Amniotic epithelial cell (primary cell): ENCODE measurements at places on chromosomes 5 and 9.

- no peak for DNase-seq
These were observed 324.9 kb upstream of the IRX4 start for GRCh38 chr5:2207416-2208238.

DNA sequence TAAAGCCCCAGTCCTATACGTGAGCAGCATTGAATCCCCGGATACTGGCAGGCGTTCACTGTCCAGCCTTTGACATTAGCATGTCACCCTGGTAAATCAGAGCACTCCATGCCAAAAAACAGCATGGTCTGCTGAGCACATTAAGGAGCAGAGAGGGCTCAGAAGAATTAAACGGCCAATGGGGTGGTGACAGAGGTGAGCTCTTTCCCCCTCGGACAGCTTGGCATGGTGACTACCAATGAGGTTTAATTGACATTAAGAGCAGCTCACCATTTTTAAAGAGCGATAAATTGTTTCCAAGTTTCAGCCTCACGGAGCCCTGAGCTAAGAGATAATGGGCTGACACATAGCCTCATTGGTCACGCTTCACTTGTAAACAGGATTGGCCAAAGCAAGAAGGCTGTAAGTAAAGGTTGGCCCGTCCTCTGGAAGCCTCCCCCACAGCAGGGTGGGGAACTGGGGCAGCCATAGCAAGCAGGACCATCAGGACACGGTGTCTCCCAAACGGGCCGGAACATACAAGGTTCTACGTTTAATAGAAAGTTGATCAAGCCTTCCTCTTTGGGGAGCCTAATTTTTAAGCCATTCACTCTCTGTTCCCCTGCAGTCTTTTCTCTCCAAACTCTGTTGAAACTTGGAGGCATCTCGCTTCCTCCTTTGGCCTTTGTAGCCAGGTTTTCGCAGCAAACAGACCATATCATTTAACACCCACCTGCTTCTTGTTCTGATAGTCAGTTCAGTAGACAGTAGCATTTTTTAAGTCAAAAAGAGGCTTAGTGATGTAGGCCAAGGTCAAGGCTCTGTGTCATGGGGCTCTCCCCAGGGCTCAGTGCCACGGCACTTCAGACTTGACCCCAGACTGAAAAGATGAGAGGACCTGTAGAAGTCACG, 25.9 kb downstream of the QRFP start:
- no peak for DNase-seq

GRCh38 chr9:124414612-124415011, 630 bp downstream of the PSMB7 start:
- no peak for DNase-seq

- DNase-seq: no peak
These were observed 115.5 kb downstream of the COL23A1 start for GRCh38 chr5:178474562-178475184.

- DNase-seq: peak; percentile 73
These were observed 21.9 kb downstream of the ANKH start for GRCh38 chr5:14849516-14850294.

DNA sequence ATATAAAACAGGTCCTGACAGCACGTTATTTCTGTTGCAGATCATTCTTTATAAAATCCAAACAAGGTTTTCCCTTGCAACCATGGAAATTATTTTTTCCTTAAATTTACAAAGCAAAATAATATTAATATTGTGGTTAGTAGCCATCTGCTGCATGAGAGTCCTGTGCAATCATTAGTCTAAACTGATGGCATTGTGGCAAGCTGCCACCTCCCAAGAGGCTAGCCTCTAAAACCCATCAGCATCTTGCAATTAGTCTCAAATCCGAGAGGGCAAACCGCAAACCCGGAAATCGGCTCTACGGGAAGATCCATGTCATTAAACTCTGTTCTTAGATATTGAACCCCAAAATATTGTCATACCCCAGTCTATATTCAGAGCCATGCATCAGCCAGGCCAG, 11.3 kb upstream of the CDH6 start:
- DNase-seq: no peak

- DNase-seq: peak; percentile 66
These were observed 161.9 kb upstream of the GAS1 start for GRCh38 chr9:87109231-87109631.

- DNase-seq: no peak
These were observed 392.1 kb downstream of the CAAP1 start for GRCh38 chr9:26500471-26500870.

- DNase-seq: peak; percentile 45
These were observed 3.7 kb upstream of the PJA2 start for GRCh38 chr5:109413458-109413857.

GRCh38 chr5:2163940-2164490, 281.3 kb upstream of the IRX4 start:
- DNase-seq: no peak

- DNase-seq: peak; percentile 93
These were observed 156.3 kb downstream of the HMHB1 start for GRCh38 chr5:143968071-143968878.

DNA sequence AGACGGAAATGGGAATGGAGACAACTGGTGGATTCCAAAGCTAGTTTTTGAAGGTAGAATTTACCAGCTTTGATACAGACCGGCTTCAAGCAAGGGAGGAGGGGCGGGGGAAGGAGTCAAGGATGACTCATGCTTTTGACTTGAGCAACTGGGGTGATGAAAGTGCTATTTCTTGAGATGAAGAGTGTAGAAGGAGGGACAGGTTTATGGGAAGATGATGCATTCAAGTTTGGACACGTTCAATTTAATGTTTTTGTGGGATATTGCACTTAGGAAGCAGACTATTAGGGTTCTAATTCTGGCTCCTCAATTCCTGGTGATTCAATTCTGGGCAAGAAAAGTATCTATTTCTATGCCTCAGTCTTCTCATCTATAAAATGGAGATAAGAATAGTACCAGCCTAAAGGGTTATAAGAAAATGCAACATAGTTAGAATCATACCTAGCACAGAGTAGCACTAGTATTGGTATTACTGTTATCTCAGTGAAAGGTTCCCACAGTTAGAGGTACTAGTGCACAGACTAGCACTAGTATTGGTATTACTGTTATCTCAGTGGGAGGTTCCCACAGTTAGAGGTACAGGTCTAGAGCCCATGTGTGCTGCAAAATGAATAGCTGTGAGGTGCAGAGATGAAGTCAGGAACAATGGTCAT, 4.6 kb downstream of the NIPAL4 start:
- DNase-seq: peak; percentile 90

- no peak for DNase-seq
These were observed 41.0 kb upstream of the SLC27A6 start for GRCh38 chr5:128924299-128924698.

- no peak for DNase-seq
These were observed 70.1 kb upstream of the CCDC180 start for GRCh38 chr9:97237311-97237786.

- DNase-seq: no peak
These were observed 13.7 kb downstream of the IRX4 start for GRCh38 chr5:1868886-1869475.
